ENCODE measurements at places on chromosomes 7 and 10.

- no peak for DNase-seq
Observed at GRCh38 chr7:27779873-27780272, 39.9 kb downstream of the TAX1BP1 start.

DNA sequence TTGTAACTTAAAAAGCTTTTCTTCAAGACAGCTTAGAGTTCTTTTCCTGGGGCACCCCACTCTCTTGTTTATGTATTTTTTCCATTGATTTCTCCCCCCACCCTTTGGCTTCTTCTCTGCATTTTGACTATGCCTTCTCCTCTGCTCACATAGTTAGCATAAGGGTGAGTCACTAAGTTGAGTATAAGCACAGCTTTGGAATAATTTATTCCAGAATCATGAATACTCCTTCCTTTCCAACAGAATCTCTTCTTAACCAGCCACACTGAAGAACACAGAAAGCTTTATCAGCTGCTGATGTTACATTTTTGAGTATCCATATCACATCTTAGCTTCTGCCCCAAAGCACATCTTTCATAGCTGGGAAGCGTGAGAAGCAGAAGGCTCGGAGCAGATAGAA is 449.5 kb upstream of the MKI67 start:
- DNase-seq: no peak

GRCh38 chr7:29337546-29338116 is 143.1 kb downstream of the CHN2 start:
- no peak for DNase-seq

DNA sequence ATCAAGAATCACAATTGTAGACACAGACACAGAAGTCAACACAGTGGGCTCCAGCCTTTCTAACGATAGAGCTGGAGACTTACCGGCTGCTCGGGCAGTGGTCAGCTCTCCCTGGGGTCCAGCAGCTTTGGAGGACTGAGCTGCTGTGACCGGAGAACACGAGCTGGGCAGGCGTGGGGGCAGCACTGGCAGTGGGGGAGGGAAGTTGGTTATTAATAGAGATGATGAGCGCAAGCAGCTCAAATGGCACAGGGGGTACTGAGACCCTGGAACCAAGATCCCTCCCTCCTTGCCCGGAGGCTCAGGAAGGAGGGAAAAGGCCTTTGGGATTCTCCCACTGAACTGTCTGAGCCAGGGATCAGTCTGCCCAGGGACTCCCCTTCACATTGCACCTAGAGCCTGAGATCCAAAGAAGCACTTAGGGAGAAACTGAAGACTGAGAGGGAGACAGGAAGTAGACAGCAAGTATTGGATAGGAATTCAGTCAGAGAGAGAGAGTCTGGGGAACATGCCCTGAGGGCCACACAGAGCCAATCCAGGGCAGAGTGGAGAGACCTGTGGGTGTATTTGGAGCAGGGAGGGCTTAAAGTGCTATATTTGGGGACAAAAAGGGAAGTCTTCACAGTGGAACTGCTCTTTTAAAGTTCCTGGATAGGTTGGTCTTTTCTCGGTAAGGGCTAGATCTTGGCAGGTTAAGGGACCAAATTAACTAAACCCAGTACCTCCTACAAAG is at the start of gene MYOZ1:
TSS of gene MYOZ1 (minus strand) at position 147 of the 733 bp plus-strand sequence. CDS start 1,457 bp downstream, outside the sequence.
- DNase-seq: no peak

- DNase-seq: no peak
Observed at GRCh38 chr7:23494009-23494408, 23.7 kb upstream of the IGF2BP3 start.

GRCh38 chr7:25527665-25528170 is 299.4 kb upstream of the NPVF start:
- DNase-seq: no peak

DNA sequence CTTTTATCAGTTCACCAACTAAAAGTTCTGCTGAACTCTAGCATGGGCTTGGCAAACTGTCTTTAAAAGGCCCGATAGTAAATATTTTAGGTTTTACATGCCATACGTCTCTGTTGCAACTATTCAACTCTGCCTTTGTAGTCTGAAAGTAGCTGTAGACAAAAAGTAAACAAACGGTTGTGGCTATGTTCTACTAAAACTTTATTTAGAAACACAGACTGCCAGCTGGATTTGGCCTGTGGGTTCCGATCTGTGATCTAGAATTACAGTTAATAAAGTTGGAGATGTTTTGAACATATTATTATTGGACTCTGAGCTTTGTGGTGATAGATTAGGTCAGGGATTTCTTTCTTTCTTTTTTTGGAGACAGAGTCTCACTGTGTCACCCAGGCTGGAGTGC is 33.1 kb downstream of the VPS50 start:
- DNase-seq: no peak

- DNase-seq: peak; percentile 19
Observed at GRCh38 chr7:155829796-155830470, 17.7 kb upstream of the SHH start.

DNA sequence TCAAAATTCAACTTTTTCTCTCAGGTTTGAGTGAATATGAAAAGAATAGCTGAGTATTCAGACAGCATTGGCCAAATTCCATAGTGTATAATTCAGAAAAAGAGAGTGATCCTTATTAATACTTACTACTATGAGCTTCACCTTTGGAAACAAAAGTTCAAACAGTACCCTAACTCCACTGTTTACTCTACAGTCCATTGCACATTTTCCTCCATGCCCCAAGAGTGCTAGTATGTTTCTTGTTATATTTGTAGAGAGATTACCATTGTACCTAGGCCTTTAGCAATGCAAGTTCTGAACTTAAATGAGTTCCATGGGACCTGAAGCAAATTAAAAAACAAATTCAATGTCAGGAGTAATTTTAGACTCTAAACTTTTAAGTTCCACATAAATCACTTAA is 48.1 kb downstream of the MAGI2 start:
- DNase-seq: no peak

DNA sequence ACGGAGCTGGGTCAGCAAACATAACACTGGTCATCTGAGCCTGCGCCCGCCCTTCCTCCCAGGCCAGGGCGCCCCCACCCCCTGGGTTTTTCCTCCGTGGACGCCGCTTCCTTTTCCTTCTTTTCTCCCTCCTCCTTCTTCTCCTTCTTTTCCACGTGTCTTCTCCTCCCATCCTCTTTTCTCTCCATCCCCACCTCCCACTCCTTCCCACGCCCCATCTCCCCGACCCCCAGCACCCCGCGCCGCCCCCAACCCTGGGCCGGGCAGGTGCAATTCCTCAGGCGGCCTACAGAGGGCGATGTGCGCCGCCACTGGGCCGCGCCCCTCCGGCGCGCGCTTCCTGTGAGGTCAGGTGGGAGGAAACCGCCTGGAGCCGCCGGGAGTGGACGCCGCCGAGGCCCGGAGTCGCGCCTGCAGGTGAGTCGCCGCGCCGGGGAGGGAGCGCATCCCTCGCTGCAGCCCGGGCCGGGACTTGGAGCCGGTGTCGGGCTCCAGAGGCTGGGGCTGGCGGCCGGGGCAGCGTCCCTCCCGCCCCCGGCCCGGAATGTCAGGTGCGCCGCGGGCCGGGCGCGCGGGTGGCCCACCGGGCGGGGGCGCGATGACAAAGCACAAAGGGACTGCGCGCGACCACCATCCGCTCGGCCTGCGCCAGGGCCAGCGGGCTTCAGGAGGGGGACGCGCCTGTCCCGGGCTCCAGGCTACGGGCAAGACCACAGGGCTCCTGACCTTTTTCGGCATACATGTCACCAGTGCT is at the start of gene FAM241B:
TSS of gene FAM241B (plus strand) at position 351 of the 754 bp plus-strand sequence. CDS start 1,497 bp downstream, outside the sequence.
- DNase-seq: peak; percentile 53

GRCh38 chr7:82049442-82049841 is 279.6 kb upstream of the HGF start:
- DNase-seq: no peak

DNA sequence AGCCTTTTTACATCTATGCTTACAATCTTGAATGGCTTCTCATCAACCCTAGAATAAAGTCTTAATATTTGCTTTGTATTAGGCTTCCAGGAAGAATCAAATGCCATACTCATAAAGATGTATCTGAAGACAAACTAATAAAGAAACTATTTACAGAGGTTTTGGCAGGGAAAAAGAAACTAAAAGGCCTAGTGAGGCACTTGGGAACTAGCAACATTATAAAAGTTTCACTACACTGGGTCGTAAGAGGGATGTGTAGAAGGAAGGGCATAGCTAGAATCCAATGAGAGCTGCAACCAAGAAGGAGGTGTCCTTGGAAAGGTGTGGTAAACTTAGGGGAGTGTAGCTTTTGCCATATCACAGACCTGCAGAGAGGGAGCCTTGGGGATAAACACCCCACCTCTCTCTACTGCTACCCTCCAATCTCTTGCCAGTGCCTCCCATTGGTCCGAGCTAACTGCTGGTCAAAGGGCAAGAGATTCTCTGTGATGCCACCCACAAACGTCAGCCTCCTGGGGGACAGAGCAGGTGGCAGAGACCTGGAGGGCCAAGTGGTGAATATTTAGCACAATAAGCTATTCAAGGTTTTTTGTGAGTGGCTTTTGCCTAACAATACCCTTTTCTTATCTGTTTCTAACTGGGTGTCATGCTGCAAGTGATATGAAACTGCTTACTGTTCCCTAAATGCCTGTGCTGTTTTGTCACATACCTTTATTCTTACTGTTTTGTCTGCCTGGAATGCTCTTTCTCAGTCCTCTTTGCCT is 60.7 kb downstream of the CPED1 start:
- DNase-seq: no peak

DNA sequence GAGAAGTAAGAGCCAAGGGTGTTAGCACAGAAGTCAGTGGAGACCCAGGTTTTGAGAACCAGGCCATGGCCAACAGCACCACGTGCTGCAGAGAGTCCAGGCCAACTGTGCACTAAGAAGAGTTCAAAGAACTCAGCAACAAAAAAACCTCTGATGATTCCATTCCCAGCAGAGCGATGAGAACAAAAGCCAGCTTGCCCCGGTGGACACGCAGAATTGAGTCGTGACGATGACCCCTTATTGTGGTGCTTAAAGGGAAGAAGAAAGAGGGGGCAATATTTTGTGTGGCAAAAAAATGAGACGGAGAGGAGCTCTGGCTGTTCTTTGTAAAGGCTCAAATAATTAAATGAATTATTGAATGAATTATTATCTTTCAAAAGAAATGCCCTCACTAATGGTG is 468.3 kb upstream of the AUTS2 start:
- no peak for DNase-seq

GRCh38 chr7:17488829-17489228 is 190.4 kb downstream of the AHR start:
- DNase-seq: no peak

DNA sequence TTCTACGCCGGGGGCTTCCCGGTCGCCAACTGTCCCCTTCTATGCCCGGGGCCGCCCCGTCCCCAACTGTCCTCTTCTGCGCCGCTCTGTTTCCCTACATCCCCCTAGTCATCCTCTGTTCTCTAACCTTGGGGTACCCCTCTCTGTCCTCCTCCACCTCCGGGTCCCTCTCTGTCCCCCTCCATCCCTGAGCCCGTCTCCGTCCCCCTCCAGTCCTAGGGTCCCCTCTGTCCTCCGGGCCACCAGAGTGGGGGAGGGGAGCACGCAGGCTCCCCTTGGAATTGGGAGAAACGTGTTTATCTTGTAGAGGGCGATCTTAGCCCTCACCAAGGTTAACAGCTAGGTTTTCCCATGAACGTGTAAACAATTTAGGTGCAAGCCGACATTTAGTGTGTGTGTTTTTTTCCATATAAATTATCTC is 852 bp upstream of the KLF6 start:
- DNase-seq: peak; percentile 4

- DNase-seq: peak; percentile 61
Observed at GRCh38 chr10:127738512-127739424, 1.8 kb downstream of the FOXI2 start.

GRCh38 chr7:101537935-101538595 is 91.0 kb downstream of the MYL10 start:
- no peak for DNase-seq

DNA sequence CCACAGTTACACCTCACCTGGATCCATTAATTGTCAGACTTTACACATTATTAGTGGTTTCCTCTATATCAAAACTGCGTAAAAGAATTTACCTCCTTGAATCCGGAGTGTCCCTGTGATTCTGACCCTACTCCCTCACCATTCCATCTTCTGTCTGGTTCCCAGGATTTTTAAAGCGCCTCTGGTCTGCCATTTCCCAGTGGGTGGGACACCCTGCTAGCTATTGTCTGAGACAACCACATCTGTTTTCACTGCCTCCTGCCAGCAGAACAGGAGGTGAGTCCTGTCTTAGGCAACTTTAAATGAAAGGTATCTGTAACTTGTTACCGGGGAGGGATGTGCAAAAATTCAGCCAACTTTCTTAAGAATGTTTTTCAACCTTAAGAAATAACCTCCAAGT is 2.3 kb downstream of the MACROH2A2 start:
- DNase-seq: peak; percentile 22

Measured in NCI-H2171 treated with DMSO at 0.1 percent for 48 hours (cell line).